Esophagus squamous epithelium (tissue), 5 donors: ENCODE measurements at places on chromosomes 4 and X. TPM values are rescaled to one million over a fixed set of nuclear protein-coding genes. Genes with fewer than 3 reads are reported as not detected.

- DNase-seq = no peak
These were observed 29.1 kb upstream of the C1QTNF7 start for GRCh38 chr4:15398732-15399131.

- DNase-seq = no peak
These were observed 111.1 kb downstream of the CCNG2 start for GRCh38 chr4:77268108-77268507.

DNA sequence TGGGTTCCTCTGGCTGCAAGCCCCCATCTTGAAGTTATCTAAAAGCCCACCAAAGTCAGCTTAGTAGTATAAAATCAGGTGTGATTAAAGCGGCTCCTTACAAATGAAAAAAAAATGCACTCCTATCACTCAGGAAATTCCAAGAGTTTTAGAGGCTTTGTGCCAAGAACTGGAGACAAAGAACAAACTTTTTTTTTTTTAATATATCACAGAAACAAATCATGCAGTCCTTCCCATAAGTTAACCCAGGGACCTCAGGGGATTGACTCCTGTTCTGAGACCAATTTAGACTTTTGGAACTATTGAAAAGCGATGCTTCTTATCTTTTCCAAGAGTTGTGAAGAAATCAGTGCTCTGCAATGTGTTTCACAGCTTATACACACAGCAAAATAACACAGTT lies 53.6 kb downstream of the HHIP start:
- no peak for DNase-seq

DNA sequence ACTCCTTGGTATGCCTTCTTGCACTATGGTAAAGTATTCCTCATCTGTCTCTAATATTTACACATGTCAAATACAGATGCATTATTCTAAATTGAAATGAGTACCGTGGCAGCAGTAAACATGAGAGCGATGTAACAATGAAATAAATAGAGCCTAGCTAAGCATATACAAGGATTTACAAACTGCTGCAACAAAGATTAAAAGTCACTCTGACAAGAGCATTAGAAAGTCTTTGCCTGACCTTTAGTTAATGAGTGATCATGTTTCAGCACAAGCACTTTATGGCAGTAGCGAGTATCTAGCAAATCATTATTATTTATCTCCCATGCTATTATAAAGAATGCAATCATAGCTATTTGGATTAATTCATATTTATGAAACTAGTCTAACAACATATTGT lies 547.0 kb upstream of the NDST4 start:
- DNase-seq = no peak

DNA sequence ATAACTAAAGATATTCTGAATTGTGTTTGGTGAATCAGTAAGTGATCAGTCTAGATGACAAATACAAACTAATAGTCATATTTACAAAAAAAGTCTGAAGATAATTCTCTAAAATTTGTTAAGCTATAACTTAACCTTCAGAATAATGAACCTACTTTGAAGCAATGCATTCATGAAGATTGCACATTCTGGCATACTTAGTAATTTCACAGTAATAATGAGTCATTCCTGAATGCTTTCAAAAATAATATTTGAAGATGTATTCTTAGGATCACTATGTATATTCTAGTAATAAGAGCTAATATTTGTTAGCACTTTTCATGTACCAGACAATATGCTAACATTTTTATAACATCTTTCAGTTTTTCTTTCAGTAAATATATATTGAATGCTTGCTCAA lies 756.7 kb upstream of the SLIT2 start:
- no peak for DNase-seq

DNA sequence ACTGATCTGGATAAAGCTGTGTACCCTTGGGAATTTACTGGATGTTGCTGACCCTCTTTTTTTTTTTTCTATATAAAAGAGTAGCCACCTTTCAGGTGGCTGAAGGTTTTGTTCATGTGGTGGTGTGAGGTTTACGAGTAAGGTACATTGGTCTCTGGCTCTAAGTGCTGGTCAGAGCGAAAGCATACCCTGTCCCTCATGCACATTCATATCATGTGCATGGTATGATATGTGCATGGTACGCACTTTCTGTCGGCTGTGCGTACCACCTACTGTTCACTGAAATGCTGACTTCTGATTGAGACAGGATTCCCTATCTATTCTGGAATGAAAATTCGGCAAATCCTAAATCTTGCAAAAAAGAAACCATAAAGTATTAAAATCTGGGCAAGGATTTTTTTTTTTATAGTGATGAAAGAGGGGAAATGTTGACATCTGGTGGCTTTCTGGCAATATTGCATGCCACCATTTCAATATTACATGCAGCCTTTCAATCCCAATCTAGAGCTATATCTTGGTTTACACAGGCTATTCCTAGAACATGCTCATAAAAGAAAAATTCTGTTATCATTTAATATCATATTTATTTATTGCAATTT lies 32.8 kb downstream of the FAM149A start:
- no peak for DNase-seq

- no peak for DNase-seq
These were observed 1.8 kb downstream of the TAPT1 start for GRCh38 chr4:16224264-16225166.

DNA sequence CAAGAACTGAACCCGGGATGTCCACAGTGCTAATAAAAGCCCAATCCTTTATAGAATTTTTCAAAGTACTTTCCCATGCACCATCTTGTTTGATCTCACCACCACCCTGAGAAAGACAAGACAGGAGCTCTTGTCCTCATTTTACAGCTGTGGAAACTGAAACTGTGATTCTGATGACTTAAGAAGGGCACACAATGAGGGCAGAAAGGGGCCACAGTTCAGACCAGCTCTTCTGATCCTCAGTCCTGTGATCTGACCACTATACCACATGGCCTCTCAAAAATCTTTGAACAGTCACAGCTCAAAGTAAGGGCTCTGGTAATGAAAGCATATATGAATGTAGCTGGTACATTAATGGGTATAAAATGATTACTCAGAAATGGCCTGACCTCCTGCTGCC lies 127.3 kb upstream of the CPEB2 start:
- DNase-seq = no peak

LNX1 gene
- total RNA-seq = 41.0 TPM

MAGEB5 gene
- total RNA-seq = not detected

SSX1 gene
- not detected for total RNA-seq

SYAP1 gene
- 16.2 TPM for total RNA-seq

HTT gene
- 45.2 TPM for total RNA-seq

DUSP9 gene
- total RNA-seq = 0.38 TPM
